ENCODE measurements at places on chromosomes 7 and 10.

DNA sequence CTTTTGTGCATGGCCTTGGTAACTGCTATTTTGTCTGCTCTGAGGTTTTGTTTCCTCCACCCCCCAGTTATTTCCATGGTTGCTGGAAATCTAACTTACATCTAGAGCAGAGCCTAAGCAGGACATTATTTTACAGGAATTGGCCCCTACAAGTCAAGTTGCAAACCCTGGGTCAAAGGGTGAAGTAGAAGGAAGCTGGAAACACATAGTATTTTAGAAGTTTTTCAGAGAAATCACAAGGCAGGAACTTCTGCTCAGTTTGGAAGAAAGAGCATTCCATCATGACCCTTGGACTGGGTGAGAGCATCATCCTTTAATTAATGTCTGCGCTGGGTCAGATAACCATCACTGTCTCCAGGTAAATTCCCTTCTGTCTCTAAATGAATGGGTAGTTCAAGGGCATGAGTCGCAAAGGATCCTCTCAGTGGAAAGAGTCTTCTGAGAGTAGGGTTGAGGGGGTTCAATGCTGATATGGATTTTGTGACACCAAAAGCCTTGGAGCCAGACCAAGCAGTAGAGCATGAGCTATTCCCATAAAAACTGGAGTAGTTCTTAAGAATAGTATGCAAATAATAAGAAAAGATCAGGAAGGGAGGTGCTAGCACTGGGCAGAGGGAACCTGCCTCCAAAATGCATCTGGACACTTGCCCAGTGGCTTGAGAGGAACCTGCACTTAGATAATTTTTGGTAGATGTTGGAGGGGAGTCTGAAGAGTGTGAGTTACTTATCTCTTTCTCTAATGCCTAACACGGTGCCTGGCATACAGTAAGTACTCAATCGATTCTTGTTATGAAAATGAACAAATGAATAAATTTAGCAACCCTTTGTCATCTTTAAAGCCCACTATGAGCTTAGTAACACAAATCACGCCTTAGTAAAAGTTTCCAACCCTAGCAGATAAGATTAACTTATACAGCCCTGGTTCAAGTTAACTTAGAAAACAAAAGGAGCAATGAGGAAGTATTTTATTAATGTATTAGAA is 160.6 kb upstream of the ADO start:
- no peak for DNase-seq

- DNase-seq = no peak
Observed at GRCh38 chr7:77458786-77459185, 42.6 kb upstream of the GSAP start.

DNA sequence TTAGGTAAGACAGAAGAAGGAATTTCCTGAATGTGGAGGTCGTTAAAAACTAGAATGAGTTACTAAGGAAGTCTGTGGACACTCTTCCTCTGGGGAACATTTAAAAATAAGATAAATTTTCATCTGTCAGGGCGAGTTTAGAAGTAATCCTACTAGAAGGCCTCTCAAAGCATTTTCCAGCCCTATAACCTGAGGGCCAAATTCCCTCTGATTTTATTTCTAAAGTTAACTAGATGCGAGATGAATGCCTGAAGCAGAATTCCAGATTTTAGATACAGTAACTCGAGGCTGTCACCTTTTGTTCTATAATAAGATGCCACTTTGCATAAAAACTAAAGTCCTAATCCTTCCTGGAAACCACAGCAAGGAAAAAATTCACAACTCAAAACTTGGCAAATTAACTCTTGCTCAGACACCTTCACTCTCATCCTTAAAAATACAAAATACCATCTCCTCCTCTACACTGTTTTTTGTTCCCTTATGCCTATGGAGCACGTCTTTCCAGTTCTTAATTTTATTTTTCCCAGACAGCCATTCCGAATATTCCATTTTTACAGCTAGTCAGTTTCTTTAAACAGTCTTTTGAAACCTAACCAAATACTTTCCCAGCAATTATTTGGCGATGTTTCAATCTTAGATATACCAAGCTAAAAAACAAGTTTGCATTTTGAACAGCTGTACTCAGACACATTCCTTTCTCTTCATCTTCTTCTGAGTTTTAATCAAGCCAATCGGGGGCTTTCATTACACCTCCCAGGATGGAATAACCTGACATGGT is 420.7 kb upstream of the NFE2L3 start:
- DNase-seq = no peak

DNA sequence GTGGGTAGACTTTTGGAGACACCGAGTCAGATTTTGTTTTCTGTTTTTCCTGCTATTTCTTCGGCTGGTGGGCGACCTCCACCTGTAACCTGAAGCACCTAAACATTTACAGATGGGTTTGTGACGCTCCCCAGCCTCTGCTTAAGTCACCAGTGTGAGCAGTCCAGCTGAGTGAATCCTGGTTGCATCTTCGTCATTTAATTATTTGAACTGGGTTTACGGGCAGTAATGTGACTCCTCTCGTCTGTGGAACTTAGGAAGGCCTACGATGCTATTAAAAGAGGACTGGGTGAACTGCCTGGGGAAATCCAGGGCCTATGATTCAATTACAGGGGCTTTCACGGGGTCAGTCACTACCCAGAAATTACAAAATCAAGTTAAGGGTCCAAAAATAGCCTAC is 52.5 kb downstream of the WNT2 start:
- no peak for DNase-seq

DNA sequence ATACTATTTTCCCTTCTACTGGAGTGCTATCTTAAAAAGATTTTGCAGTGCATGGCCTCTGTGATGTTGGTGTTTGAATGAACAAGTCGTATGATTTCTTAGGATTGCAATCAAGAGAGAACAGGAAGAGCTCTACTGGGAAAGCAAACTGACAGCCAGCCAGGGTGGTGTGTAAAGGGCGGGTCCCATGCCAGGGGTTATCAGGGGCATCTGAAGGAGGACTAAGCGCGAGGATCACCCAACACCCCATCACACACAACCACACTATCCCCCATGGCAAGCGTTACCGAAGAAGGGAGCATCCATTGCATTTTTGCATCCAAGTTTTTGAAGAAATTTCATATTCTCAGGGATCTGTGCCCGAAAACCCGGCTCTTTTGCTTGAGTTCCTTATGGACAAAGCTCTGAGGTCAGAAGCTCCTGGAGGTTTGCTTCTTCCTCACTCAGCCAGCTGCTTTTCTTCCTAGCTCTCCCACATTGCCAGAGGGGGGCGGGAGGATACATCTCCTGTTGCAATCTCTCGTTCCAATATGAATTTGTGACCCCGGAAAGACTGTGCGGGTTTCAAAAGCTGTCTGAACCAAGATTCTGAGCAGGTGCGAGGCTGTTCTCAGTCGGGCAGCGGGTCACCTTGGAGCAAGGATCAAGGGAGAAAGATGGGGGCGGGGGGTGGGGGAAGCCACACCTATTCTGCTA is 5.2 kb downstream of the NEUROD6 start:
- peak; percentile 62 for DNase-seq

- DNase-seq = peak; percentile 21
Observed at GRCh38 chr7:15764851-15765382, 78.4 kb upstream of the MEOX2 start.

DNA sequence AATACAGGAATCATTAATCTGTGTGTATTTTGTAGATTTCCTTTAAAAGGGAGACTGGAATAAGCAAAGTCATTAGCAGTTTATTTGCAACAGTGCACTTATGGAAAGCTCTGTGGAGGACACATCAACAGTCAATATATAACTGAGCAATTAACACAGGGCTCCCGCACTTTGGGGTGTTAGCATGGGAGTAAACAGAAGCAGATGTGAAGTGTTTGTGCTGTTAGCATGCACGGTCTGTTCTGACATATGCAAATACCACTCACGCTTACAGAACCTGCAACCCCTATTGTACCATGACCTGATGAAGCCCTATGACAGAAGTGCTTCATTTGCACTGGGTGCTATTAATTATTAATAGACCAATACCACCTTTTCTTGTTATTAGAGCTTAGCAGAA is 118.9 kb downstream of the PPP1R3A start:
- DNase-seq = no peak

GRCh38 chr7:117605712-117606111 is 125.9 kb downstream of the CFTR start:
- DNase-seq = no peak

DNA sequence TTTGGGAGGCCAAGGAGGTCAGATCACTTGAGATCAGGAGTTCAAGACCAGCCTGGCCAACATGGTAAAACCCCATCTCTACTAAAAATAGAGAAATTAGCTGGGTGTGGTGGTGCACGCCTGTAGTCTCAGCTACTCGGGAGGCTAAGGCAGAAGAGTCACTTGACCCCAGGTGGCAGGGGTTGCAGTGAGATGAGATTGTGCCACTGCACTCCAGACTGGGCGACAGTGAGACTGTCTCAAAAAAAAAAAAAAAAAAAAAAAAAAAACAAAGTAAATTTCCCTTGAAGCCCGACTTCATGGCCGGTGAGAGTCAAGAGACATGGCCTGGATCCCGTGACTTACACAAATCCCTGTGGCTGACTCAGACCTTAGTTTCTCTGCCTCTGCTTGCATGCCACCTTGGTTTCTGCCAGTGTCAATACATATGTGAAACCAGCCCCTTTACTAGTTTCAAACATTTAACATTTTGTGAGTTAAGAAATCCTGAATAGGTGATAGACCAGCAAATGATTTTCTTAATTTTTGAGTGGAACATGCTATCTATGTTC is 62.8 kb downstream of the ZEB1 start:
- DNase-seq = no peak

DNA sequence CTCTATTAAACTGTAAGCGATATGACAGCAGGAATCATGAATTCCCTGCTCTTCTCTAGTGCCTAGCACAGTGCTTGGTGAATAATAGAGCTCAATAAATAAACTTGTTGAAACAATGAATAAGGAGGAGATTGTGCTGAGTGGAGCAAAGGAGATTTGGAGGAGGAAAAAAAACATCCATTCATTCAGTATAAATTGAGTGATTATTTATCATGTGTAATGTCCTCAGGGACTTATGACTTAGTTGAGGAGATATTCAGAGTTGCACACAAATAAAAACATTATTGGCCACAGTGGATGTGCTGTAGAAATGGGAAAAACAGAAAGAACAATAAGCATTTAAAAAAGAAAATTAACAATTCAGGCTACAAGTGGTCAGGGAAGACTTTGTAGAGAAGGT is 125.7 kb downstream of the FOXP2 start:
- no peak for DNase-seq

GRCh38 chr10:71938211-71938610 is 26.0 kb upstream of the CHST3 start:
- DNase-seq = no peak

GRCh38 chr7:98992076-98992475 is 113.7 kb downstream of the TRRAP start:
- no peak for DNase-seq

DNA sequence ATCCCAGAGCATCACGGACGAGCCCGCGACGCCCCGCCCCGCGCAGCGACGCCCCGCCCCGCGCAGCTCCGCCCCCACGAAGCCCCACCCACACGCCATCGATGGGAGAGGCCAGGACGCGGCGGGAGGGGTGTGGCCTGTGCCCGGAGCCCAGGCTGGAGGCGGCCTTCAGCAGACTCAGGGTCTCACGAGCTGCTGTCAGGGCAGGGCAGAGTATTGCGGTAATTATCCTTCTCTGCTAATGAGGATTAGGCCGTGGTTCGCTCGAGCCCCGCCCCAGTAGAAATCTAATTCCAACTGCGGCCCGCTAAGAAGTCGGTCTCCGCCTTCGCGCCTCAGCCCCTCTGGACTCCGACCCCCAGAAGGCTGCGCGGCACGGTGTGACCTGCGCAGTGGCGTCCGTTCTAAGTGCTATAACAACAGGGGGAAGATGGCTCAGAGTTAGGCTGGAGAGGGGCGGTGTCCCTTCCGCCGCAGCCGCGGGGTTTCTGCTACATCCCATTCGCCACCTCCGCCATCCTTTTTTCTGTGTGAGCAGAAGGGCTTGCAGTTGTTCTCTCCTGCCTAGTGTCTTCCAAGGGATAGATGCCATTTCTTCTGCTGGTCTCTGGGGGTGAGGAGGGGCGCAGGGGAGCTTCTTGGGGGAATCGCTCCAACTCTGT is 337 bp upstream of the NT5C3A start:
- peak; percentile 90 for DNase-seq

GRCh38 chr10:21528236-21529031 is 3.0 kb upstream of the SKIDA1 start:
- no peak for DNase-seq

- DNase-seq = no peak
Observed at GRCh38 chr7:11638011-11638774, 193.8 kb downstream of the THSD7A start.

DNA sequence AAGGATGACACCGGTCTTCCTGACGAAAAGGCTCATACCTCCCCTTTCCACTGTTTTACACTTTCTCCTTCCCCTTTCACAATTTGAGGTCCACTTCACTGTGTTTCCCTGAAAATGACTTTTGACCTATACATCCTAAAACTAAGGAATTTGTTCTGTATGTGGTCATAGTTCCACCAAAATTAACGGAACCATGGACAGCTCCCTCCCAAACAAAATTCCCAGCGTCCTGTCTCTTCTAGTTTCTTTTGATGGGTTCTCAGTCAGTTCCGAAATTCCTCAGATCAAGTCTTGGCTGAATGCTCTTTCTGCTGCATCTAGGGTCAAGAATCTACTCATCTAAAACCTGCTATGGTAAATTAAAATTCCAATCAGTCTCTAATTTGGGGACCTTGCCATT is 1191.9 kb downstream of the CNTNAP2 start:
- no peak for DNase-seq

GRCh38 chr10:71726580-71727104 is 7.1 kb upstream of the C10orf105 start:
- DNase-seq = no peak

DNA sequence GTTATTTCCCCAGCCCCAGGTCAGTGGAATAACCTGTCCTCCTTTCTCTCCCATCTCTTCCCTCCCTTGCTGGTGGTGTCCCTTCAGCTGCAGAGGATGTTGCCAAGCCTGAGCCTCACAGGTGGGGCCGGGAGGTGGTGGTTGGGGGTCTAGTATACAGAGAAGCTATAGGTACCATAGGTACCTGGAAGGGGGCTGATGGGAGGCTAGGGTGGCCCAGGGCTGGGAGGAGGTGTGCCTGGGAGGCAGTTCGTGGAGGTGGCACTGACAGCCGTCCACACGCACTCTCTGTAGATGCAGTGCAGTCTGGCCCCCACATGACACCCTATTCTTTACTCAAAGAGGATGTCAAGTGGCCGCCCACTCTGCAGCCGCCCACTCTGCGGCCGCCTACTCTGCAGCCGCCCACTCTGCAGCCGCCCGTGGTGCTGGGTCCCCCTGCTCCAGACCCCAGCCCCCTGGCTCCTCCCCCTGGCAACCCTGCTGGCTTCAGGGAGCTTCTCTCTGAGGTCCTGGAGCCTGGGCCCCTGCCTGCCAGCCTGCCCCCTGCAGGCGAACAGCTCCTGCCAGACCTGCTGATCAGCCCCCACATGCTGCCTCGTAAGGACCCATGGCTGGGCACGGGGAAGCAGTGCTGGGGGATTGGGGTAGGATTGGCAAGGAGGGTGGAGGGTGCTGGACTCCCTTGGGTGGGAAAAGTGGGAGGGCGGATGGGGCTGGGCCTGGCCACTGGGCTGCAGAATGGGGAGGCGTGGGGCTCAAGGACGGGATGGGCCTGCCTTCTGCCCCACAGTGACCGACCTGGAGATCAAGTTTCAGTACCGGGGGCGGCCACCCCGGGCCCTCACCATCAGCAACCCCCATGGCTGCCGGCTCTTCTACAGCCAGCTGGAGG is 9.5 kb downstream of the IRF5 start:
- no peak for DNase-seq

Data from spinal cord (tissue), 10 donors.